ENCODE measurements at places on chromosomes 1 and 21.

DNA sequence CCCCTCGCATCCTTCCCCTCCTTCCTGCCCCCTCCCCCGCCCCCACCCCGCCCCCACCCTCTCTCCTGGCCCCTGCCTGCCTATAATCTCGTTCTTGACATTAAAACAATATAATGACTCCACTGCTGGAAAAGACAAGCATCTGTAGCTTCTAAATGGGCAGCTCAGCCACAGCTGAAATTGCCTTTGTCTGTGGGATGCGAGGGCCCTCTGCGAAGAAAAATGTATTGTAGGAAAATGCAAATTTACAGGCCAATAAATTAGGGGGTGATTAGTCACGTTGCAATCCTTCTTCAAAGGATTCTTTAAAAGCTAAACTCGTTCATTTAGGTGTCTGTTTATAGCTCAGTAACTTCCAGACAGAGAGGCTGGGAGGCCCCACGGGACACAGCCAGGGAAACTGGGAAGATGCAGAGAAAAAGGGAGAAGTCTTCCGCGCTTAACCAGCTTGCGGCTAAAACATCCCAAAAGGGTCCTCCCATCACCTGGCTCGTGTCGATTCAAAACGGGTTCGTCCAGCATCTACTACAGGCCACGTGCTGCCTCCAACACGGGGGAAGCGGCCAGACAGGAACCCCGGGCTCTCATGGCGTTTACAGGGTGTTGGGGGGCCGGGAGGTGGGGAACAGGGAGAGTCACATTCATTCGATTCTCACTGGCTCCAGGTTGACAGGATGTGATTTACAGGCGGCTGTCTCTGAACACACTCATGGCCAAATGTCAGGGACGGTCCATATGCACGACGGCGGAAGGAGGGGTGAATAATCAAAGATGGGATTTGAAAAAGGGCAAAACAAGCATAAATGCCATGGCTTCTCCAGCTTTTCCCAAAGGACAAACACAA is 100.5 kb upstream of the ZBTB40 start:
- DNase-seq, result no peak

GRCh38 chr1:27856561-27857343 is 15.6 kb upstream of the THEMIS2 start:
- no peak for DNase-seq

DNA sequence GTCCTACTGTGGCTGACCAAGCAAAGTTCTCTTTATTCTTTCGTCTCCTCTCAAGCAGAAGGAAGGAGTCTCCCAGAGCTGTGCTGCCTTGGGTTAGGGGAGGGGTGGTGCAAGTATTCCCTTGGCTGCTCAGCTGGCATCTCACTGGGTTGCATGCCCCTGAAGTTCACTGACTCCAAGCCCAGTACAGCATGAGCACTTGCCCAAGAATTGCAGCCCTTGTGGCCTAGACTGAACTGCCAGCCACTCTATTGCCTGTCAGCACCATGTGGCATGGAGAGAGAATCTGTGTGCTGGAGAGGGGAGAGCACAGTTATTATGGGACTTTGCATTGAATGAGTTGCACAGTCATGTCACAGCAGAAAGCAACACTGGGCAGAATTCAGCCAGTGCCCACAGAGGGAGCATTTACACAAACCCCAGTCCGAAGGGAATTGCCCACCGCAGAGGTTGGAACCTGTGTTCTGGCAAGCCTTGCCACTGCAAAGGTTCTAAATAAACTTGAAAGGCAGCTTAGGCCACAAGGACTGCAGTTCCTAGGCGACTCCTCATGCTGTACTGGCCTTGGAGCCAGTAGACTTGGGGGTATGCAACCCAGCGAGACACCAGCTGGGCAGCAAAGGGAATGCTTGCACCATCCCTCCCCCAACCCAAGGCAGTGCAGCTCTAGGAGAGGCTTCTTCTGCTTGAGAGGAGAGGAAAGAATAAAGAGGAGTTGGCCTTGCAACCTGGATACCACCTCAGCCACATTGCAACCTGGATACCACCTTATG is 28.8 kb downstream of the DR1 start:
- DNase-seq, result no peak

DNA sequence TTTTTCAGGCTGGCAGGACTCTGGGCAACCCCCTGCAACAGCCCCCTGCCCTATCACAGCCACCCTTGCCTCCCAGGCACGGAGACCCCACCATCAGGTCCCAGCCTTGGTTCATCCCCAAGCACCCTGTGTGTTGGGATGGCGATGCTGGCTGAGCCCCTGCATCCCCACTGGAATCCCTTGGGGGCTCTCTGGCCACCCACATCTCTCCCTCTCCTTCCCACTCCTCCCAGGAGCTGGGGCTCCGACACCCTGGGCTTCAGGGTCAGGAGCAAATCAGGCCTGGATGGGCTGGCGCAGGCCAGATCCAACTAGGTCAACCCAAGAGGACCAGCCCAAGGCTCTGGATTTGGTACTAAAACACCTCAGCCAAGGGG is 25.9 kb downstream of the COL6A1 start:
- no peak for DNase-seq

DNA sequence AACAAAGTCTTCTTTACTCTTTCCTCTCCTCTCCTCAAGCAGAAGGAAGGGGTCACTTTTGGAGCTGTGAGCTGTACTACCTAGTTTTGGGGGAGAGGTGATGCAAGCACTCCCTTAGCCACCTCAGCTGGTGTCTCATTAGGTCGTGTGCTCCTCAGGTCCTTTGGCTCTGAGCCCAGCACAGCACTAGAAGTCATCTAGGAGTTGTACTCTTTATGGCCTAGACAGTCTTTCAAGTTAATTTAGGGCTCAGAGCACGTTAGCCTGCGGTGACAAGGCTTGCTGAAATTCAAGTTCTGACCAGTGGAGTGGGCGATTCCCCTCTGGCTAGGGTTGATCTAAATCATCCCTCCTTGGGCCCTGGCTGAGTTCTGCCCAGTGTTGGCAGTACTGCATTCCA is 48.0 kb upstream of the WDR26 start:
- no peak for DNase-seq

DNA sequence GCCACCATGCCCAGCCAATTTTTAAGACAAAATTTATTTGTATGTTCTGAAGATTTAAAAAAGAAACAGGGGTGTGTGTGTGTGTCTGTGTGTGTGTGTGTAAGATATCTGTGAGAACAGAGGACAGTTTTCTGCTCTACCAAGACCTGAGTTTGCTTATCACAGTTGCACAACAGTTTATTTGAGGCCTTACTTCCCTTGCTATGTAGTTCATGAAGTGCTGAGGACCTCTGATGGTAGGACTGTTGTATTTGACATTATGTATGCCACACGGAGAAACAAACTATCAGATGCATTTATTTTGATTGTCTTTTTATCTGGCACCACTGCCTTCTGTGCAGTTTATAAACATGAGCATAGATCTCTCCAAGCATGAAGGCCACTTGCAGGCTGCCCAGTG is 355.2 kb downstream of the PBX1 start:
- DNase-seq, result no peak

GRCh38 chr1:156625436-156626078 is 6.3 kb downstream of the HAPLN2 start:
- no peak for DNase-seq

DNA sequence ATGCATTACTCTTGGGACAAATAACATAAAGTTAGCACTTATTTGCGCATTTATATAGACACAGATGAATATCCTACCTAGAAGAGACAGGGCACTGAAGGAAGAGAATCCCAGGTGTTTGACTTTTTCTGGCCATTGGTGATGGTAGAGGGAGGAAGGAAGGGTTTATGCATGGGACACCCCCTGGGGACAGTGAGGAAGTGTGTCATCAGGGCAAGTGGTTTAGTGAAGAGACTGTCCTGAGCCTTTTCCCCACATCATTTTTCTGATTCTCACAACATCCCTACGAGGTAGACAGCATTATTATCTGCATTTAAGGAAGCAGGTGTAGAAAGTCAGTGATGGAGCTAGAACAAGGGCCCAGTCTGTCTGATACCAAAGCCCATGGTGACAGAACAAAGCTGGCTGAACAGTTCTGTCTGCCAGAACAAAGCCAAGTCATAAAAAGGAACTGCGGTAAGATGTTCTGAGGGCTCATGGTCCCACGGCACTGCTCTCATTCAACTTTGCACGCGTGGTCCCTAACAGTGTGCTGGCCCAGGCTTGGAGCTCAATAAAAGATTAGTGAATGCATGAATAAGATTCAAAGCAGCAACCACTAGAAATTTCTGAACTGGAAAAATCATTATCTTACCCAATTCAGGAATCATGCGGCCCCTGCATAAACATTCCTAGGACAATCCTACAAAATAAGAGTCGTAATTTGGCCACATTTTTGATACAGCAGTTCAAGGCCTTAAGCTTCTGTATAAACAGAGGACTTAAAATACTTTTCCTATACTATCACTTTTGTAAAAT is 12.2 kb upstream of the CDC42BPA start:
- DNase-seq, result no peak

GRCh38 chr1:153547560-153548551 is 1.2 kb downstream of the S100A3 start:
- DNase-seq, result no peak

DNA sequence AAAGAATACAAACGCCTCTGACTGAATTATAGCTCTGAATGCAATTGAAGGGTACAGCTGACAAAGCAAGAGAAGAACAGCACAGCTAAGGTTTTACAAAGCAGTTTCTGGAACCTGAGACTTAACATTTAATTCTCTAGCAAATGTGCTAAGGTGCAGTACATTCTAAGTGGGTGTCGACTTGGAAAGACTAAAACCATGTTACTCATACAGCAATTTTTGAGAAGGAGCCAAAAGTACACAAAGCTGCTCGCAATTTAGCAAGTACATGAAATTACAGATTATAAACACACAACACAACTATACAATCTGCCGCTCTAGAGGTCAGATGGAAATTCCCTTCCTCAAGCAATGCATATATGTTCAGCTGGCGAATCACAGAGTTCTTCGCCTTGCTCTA is 121.9 kb downstream of the TIAM1 start:
- no peak for DNase-seq

DNA sequence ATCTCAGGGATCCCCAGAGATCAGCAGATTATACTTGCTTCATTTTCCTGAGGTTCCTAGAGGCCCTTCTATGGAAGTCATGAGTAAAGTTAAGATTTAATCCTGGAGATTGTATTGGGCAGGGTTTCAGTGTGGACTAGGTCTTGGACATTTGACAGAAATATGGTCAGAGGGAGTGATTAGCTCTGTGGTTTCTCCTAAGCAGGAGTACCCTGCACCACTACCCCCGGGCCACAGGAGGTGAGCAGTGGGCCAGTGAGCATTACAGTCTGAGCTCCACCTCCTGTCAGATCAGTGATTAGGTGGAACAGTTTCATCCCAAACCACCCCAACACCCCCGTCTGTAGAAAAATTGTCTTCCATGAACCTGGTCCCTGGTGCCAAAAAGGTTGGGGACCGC is 43.2 kb downstream of the PHACTR4 start:
- DNase-seq, result no peak

DNA sequence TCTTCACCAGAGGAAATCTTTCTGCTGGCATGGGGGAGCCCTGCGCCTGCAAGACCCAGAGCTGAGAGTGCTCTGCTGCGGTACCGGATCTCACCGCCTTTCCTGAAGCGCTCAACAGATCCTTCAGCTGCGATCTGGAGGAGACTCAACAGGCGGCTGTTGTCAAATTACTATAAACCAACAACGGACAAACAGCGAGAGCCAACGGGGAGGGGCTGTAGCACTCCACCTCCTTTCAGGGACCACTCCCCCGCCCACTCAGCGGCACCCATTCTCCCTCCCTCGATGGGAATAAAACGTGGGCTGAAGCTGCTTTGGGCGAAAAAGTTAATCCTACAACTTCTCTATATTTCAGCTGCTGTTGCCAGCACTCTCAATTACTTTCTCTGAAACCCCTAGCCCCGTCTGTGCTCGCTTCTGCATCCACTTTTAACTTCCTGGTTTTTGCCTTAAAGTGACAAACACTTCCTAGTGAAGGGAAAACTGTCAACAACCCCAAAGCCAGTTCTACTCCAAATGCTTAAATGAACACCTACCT is at the start of gene FMO5:
Gene FMO5 (minus strand): TSS at position 147 of the 538 bp plus-strand sequence. CDS start 310 bp downstream, outside the sequence.
- no peak for DNase-seq

DNA sequence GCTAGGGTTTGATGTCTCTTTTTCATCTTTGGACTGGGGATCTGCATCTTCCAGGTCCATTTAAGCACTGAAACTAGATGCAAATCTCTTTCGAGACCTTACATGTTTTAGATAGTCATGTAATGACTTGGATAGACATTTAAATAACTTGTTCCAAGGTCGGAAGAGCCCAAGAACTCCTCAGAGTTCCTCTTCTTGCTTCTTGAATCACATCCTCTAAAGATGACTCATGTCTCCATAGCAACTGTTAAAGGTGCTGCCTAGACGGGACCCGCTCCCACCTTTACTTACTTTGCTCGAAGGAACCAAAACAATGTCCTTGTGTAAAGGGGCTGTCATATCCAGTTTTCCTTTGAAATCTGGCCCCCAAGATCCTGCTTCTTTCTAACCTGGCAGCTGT is 130.0 kb downstream of the EDEM3 start:
- no peak for DNase-seq

DNA sequence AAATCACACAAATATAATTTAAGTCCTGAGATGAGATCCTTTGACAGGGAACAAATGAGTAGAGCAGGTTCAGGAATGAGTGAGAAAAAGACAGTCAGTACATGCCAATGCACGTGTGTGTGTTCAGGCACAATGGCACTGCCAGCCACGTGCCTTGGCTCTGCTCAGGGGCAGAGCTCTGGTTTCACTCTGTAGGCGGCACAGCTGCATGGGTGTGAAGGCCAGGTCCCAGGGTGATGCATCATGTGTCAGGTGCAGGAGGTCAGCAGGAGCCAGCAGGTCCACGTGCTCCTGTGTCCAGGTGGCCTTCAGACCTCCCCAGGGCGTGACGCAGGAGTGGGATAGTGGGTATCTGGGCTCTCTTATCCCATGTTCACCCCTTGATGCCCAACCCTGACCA is 386.1 kb downstream of the KCNH1 start:
- DNase-seq, result no peak

- no peak for DNase-seq
These were observed 17.2 kb downstream of the CASZ1 start for GRCh38 chr1:10779201-10779600.

DNA sequence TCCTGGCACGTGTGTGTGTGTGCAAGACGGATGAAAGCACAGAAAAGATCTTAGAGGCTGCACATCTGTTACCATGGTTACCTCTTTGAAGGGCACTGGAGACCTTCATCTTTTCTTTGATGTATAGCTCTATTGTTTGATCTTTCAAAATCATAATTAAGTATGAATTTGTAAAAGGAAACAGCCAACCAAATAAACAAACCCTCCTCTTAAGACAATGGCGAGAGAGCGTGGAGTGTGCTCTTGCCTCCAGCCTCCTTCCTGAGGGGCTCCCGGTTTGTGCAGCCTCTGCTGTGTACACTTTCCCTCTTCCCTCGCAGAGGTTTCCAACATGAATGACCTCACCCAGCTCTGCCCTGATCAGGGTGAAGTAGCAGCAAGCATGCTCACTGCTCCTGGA is 27.9 kb downstream of the CACNA1S start:
- DNase-seq, result no peak

Measured in cortex of kidney (tissue), 1 donor.